HCEC 1CT (cell line): ENCODE measurements at places on chromosomes 6 and 20.

DNA sequence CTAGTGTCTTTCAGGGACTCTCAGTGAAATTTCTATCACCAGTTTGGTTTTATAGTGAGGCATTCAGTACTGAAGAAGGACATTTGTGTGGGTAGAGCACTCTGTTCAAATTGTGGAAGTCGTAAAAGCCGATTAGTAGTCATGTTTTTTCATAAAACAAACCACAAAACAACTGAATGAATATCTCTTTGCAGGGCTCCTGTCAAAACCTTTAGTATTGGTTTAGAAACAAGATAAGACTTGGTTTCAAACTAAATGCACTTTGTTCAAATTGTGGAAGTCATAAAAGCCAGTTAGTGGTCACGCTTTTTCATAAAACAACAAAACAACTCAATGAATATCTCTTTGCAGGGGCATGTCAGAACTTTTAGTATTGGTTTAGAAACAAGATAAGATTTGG lies 23.8 kb downstream of the ADGRF4 start:
- no peak for DNase-seq

DNA sequence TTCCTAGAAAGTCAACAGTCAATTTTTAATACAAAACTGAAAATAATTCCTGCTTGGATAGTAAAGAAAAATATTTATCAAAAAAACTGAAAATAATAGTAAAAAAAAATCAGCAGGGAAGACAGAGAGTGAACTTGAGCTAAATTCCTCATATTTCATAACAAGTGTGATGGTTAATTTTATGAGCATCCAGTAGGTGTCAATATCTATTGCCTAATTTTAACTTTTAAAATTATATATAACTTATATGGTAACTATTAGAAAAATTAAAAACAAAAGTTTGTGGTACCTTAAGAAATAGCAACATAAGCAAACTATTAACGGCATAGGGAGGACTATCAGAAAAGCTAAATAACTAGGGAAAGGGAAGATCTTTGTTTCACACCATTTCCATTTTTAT lies 2.1 kb downstream of the EPM2A start:
- peak; percentile 9 for DNase-seq

GRCh38 chr6:136782021-136782770 lies 10.1 kb downstream of the MAP3K5 start:
- peak; percentile 80 for DNase-seq

- DNase-seq, result peak; percentile 18
These were observed 525 bp downstream of the PNRC1 start for GRCh38 chr6:89081129-89081422.

GRCh38 chr6:14066782-14067406 lies 50.7 kb upstream of the CD83 start:
- peak; percentile 76 for DNase-seq

DNA sequence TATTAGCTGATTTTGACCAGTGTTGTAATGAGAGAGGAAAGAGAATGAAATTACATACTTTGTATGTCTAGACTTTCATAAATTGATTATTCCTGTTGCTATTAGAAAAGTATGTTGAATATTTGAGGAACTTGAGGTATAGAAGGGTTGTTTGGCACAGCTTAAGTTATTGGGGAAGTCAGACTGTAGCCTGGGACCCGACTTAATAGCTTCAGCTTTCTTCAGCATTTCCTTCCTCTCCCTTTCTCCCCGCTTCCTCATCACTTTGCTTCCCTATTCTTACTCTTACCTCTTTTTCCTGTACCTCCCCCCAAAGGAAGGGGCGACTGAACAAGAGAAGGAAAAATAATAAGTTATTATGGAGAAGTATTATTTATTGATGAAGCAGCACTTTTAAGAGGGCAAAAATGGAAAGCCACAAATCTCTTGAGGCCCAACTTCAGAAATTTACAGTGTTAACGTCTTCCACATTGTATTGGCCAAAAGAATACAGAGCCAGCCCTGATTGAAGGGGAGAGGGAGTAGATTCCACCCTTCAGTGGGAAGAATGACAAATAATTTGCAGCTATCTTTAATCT lies 7.4 kb downstream of the SENP6 start:
- no peak for DNase-seq
